ENCODE measurements at places on chromosomes 2 and 18.

GRCh38 chr2:69053416-69053965, 40.5 kb downstream of the ANTXR1 start:
- no peak for DNase-seq

GRCh38 chr2:236169151-236169721, 1.1 kb upstream of the GBX2 start:
- DNase-seq: no peak

DNA sequence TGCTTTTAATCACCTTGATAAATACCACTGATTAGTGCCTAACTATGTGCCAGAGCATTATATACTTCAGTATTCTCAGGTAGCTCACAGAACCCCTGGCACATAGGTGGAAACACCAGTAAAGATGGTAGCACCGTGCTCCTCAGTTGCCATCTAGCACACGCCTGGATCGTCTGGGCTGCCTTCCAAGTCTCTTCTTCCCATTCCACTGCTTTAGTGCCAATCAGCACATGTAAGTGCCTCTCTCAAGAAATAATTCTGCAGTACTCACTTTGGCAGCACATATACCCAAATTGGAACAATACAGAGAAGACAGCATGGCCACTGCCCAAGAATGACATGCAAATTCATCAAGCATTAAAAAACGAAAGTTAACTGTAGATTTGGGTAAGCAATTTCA, 13.0 kb downstream of the POLR2D start:
- no peak for DNase-seq

DNA sequence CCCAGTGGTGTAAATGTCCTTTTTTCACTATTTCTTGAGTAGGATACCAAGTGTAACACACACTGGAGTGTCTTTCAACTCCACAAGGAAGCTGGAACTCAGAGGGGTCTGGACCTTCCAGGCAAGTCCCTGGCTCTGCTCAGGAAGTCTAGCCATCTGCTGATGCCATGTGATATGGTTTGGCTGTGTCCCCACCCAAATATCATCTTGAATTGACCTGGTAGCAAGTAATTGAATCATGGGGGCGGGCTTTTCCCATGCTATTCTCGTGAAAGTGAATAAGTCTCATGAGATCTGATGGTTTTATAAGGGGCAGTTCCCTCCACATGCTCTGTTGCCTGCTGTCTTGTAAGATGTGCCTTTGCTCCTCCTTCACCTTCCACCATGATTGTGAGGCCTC, 99.4 kb upstream of the CDC42EP3 start:
- no peak for DNase-seq

- no peak for DNase-seq
Measured at GRCh38 chr2:184551626-184552025, 46.7 kb upstream of the ZNF804A start.

GRCh38 chr2:51065276-51065675, 33.3 kb upstream of the NRXN1 start:
- DNase-seq: no peak
